ENCODE measurements at places on chromosomes 6 and 20.

DNA sequence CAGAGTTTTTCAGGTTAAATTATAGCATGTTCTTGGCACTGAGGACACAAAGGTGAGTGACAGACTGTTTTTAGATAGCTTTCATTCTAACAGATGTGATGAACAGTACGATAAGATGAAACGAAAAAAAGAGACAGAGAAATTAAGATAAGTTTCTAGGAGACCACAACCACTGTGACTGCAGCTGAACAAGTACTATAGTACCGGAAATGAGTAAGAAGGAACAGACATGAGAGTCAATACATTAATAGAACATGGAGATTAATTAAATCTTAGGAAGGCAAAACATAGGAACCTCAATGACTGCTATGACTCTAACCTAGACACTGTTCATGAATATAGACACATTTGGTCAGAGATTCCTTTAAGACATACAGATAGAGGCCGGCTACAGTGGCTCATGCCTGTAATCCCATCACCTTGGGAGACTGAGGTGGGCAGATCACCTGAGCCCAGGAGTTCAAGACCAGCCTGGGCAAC lies 40.2 kb downstream of the HBS1L start:
- no peak for DNase-seq

- peak; percentile 72 for DNase-seq
Measured at GRCh38 chr6:95091823-95092436, 485.4 kb upstream of the MANEA start.

GRCh38 chr6:20891161-20891560 lies 356.9 kb downstream of the CDKAL1 start:
- DNase-seq: no peak

GRCh38 chr6:39209911-39210310 lies 19.4 kb downstream of the KCNK5 start:
- no peak for DNase-seq

GRCh38 chr6:107108201-107108890 lies 7.0 kb downstream of the BEND3 start:
- DNase-seq: no peak

DNA sequence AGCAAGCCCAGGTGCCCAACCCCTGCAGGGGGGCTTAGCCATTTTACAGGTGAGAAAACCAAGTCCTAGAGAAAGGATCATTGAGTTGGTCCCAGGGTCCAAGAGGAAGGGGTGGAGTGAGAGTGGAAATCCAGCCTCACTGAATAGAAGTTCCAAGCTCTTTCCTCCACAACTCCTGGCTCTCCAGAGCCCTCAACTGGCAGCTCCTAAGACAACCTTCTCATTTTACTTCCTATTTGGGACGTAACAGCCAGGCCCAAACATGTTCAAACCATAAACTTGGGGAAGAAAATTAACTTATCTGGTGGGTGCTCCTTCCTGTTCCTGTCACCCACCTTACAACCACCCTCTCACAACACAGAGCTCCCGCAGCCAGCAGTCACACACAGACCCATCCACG lies 57.9 kb downstream of the PRND start:
- no peak for DNase-seq
